Non-pigmented ciliary epithelial cell (primary cell): ENCODE measurements at places on chromosomes 3 and 15.

GRCh38 chr3:194384156-194384555, 14.6 kb upstream of the LRRC15 start:
- no peak for DNase-seq

DNA sequence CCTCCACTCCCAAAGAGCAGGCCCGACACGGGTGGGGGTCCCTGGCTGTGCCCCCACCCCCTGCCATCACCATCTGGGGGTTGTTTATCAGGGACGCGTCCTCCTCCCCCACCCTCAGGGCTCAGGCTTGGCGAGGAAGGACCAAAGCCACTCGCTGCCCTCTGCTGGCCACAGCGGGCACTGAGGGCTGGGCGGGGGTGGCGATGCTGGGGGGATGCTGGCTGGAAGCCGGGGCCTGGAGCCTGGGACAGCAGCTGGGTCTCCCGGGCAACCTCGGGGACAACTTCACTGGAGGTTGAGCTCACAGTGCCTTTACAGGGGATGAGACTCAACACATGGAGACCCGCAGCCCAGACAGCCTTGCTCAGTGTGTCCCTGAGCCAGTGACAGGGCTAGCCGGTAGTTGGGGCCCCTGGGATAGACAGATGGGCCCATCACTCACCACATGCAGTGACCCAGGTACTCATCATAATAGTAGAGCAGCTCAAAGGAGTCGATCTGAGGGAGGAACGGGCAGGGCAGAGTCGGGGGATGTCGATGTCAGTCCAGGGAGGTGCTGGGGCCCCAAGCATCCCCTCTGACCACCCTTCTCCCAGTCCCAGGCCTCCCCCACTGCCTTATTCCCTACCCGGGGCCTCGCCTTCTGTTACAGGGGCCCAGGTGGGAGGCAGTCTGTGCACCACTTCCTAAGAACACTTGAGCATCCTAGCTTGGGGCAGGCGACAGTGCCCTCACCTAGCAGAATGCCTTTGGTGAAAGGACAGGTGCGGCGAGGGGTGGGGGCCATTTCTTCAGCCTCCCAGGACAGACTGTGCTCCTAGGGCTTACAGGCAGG, 5.9 kb upstream of the CALML4 start:
- DNase-seq = no peak

DNA sequence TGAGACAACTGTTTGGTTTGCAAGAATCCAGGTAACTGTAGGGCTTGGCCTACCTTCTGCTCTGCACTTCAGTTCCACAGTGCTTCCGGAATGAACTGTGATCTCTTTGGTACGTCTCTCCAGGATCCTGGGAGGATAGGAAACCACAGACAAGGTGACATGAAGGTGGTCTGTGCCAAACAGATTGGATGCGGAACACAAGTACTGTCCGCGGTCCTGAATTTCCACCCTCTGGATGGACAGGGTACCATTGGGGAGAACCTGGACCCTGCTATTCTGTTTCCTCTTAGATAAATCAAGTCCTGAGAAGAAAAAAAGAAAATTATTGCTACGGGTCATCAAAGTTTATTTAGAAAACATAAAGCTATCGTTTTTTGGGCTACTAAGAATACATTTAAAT, 17.3 kb downstream of the IGSF10 start:
- DNase-seq = no peak

DNA sequence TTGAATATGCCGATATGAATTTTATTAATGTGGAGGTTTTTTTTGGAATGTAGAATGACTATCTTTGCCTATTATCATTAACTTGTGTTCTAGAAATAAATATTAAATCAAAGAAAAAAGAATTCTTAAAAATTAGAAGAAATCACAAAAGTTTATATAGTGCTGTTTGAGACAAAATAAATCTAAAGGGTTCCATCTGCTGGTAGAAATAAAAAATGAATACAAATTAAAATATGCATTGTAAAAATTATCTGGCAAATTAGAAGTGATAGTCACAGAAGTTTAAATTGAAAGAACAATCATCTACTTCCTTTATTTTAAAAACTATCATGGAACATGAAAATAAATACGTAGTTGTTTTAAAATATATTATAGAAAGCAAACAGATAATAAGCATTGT, 22.7 kb upstream of the ZBTB20 start:
- DNase-seq = no peak

GRCh38 chr3:120489421-120489820, 38.6 kb upstream of the FSTL1 start:
- no peak for DNase-seq

GRCh38 chr3:104429727-104430126, 937.0 kb upstream of the ALCAM start:
- no peak for DNase-seq

- DNase-seq = no peak
Measured at GRCh38 chr15:25175789-25176615, 221.2 kb downstream of the SNRPN start.

GRCh38 chr3:69930564-69930963, 69.0 kb upstream of the SAMMSON start:
- DNase-seq = no peak
